Trophoblast cell (in vitro differentiated cells and primary cell): ENCODE measurements at places on chromosomes 7 and 10.
A peak's percentile ranks its signal among the peaks of the same experiment; 100 is the strongest.

- DNase-seq = peak; percentile 83
Measured at GRCh38 chr7:100130608-100131453, 4.1 kb downstream of the MBLAC1 start.

DNA sequence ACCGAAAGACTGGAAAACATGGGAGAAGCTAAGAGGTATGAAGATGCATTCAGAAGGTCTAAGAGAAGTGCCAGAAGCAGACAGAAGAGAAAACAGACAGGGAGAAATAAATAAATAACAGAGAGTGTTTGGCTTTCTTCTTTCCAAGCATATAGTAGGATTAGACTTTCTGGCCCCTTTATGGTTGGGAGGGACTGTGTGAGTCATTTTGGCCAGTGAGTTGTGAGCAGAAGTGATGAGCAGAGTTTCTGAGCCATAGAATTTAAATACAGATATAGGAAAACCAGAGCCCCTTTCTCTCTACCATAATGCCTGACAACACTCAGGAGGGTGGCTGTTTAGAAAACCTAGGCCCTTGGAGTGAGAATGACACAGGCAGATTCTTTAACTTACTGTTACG is 171.0 kb downstream of the PPP1R17 start:
- no peak for DNase-seq

GRCh38 chr7:35254496-35255442 is 869 bp upstream of the TBX20 start:
- DNase-seq = no peak

DNA sequence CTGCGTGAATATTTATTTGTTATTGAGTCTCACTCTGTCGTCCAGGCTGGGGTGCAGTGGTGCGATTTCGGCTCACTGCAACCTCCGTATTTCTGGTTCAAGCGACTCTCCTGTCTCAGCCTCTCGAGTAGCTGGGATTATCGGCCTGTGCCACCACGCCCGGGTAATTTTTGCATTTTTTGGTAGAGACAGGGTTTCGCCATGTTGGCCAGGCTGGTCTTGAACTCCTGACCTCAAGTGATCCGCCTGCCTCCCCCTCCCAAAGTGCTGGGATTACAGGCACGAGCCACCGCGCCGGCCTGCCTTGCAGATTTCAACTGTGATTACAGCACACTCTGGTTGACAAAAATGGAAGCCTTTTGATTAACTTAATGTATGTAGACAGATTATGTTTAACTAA is 730.0 kb upstream of the VSTM2A start:
- no peak for DNase-seq

- no peak for DNase-seq
Measured at GRCh38 chr10:15220445-15220844, 52.0 kb upstream of the NMT2 start.
